Stimulated activated CD4-positive, alpha-beta T cell treated with anti-CD3 and anti-CD28 coated beads, Interleukin-2, amount 100 ng/mL, for 48 hours (primary cell): ENCODE measurements at places on chromosomes 3 and 15.
A peak's percentile ranks its signal among the peaks of the same experiment; 100 is the strongest.

- no peak for DNase-seq
Observed at GRCh38 chr3:20958161-20958560, 772.2 kb upstream of the SGO1 start.

DNA sequence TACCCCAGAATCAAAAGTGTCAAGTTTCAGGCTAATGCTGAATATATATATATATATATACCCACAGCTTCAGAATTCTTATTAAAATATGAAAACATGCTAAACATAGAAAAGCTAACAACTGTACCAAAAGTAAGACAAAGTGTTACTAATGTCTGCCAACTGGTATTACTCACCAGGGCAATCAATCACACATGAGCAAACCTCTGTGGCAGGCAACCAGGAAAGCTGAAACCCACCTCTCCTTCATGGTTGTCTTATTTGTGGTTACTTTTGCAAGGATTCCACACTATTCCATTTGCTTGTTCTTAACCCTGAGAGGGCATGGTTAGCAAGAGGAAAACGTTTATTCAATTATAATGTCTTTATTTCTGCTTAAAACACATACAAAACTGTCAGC lies 512.3 kb upstream of the MDFIC2 start:
- DNase-seq, result no peak

- peak; percentile 22 for DNase-seq
Observed at GRCh38 chr3:31472479-31473390, 60.0 kb upstream of the STT3B start.

DNA sequence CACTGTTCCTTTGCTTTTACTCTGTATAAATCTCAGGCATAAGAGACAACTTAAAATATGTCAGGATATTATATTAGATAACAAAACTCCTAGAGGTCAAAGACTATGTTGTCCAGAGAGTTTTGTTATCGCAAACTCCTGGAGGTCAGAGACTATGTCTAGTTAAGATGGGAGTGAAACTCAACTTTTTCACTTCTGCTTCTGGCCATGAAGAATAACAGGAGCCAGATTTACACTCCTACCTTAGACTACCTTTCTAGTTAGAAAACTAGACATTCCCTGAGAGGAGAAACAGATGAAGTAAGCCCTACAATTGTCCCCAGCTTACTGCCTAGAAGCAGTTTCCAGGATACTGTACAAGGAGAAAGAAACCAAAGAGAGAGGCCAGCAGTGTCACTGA lies 255.4 kb upstream of the UBE2E1 start:
- DNase-seq, result no peak

DNA sequence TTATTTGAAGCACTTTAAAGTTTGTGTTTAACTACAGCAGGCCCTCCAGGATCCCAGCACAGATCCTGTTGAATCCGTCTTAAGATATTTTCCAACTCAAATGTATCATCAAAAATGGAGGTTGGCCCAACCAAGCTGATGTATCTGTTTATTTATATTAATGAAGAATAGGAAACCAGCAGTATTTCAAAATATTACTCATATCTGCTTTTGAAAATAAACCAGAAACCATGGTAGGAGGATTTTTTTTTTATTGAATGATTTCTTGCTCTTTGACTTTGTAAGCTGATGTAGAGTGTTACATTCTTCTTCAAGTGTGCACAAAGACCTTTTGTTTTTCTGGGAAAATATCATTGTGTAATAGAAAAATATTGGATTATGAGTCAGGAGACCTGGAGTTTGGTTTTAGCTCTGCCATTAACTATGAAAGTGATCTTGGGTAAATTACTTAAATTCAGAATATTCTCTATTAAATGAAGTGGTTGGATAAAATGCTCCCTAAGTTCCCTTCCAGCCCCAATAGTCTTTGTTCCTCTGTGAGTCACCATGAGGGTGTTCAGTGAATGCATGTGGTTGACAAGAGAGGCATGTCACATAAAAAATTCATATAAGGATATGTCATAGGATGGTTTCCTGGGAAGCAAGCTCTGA lies 221.3 kb upstream of the GAP43 start:
- no peak for DNase-seq

- DNase-seq, result no peak
Observed at GRCh38 chr15:25287823-25288222, 151.0 kb downstream of the UBE3A start.

- DNase-seq, result no peak
Observed at GRCh38 chr3:110799271-110799670, 272.3 kb upstream of the NECTIN3 start.

- peak; percentile 35 for DNase-seq
Observed at GRCh38 chr15:31352911-31353811, 26.5 kb downstream of the KLF13 start.

DNA sequence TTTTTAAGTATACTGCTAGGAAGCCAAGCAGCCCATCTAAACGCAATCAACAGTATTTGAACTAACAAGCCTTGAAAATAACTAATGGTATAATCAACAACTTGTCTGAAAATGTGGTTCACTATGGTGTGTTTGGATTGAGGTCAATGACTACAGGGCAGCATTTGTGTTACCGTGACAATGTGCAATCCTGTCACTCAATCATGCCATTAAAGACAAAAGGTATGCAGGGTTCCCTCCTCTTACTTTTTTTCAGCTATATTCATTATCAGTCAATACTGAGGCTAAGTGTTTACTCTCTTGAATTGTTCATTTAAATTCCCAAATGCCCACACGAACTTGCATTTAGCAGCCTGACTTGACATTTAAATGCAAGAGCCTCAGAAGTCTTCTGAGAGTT lies 1099.3 kb upstream of the EPHA6 start:
- no peak for DNase-seq
